ENCODE measurements at places on chromosomes 6 and 20. TPM values are rescaled to one million over a fixed set of nuclear protein-coding genes. Genes with fewer than 3 reads are reported as not detected.

Gene LST1
- total RNA-seq: 8.5 TPM

GRCh38 chr6:32370505-32370904, 1.2 kb downstream of the TSBP1 start:
- H3K27ac ChIP-seq: no peak overlapping the region
- H3K4me1 ChIP-seq: no peaks in the 10 kb centered on the region
- H3K4me3 ChIP-seq: no peak overlapping the region

GRCh38 chr20:61161726-61162390, 90.2 kb upstream of the CDH4 start:
- H3K27ac ChIP-seq: no peak overlapping the region
- no peak for DNase-seq
- H3K36me3 ChIP-seq: no peaks in the 10 kb centered on the region
- no peaks in the 10 kb centered on the region for H3K27me3 ChIP-seq

DNA sequence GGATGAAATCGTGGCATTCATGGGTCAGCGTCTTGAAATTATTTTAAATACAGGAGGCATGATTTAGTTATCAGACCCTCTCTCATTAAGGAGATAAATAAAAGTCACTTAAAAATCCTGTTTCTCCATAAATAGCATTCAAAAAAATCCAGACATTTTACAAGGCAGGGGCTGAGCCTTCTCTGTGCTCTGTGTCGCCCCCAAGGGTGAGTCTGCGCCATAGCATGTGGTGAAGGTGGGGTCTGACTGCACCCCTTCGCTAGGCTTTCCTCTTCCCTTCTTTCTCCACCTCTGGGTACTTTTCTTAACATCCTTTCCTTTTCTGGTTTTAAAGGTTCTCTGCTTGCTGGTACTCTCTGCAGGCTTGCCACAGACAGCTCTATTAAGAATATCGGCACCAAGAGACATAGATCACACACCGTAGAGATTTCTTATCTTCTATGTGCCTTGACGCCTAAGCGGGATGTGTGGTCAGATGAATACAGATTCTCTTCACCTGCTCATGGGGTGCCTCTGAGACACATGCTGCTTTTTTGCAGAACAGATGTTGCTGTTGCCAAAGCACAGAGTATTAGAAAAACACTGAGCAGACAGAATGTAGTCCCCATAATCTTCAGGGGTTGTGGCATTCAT, 20.1 kb upstream of the FAM209A start:
- H3K4me1 ChIP-seq: no peaks in the 10 kb centered on the region
- no peak for DNase-seq
- H3K4me3 ChIP-seq: no peak overlapping the region
- H3K27me3 ChIP-seq: no peaks in the 10 kb centered on the region

DNA sequence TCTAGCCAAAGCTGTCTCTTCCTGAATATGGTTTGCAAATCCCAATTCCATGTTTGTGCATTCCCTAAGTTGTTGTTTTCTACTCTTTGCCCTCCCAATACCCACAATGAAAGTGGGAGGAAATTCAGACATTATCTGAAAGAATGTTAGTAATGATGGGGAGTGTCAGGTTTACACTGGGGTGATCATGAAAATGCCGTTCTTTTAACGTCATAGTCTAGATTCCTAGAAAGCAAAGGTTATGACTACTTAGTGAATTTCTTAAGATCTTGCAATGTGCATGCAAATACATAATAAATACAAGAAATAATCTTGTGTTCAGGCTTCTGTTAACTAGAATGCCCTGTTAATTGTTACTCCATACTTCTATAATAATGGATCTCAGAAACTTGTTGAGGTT, 101.0 kb downstream of the LCA5 start:
- no peak for DNase-seq
- H3K27ac ChIP-seq: no peak overlapping the region
- no peaks in the 10 kb centered on the region for H3K27me3 ChIP-seq
- H3K4me3 ChIP-seq: no peak overlapping the region
- H3K4me1 ChIP-seq: no peaks in the 10 kb centered on the region
- H3K36me3 ChIP-seq: no peaks in the 10 kb centered on the region

- H3K27me3 ChIP-seq: no peaks in the 10 kb centered on the region
- no peaks in the 10 kb centered on the region for H3K4me1 ChIP-seq
- no peak overlapping the region for H3K4me3 ChIP-seq
- DNase-seq: no peak
- no peak overlapping the region for H3K27ac ChIP-seq
Measured at GRCh38 chr6:134813146-134813545, 136.8 kb downstream of the ALDH8A1 start.

DNA sequence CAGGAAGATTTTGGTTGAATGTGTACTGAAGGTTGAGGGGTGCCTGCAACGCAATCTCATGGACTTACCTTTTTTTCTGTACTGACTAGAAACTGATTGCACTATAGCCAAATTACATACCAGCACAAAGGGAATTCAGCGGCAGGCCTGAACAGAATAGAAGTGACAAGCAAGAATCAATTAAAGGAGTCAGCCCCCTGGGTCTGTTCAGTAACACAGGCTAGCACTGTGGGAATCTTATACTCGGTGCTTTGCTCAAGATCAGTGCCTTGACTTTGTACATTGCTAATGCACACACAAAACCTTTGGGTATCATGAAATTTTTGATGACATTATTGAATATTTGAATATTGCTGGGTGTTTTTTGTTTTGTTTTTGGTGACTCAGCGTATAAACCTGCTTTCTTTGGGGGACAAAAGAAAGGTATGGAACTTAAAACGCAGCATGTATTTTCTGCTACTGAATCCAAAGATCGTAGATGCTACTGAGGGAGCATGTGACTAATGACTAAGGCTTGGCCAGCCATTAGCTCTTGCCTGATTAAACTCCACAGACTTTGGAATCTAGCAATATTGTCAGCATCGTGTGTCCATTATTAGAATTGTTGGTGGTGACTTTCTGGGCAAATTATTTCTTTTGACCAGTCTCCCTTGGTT, 236.6 kb downstream of the ARID1B start:
- H3K4me3 ChIP-seq: no peak overlapping the region
- H3K27ac ChIP-seq: no peak overlapping the region
- H3K27me3 ChIP-seq: no peaks in the 10 kb centered on the region
- no peaks in the 10 kb centered on the region for H3K36me3 ChIP-seq

- no peak overlapping the region for H3K4me3 ChIP-seq
- no peaks in the 10 kb centered on the region for H3K27me3 ChIP-seq
- DNase-seq: no peak
- peaks cover 6% of the 10 kb centered on the region for H3K36me3 ChIP-seq
- H3K27ac ChIP-seq: no peak overlapping the region
Measured at GRCh38 chr6:157653521-157653920, 169.5 kb upstream of the SNX9 start.
